ENCODE measurements at places on chromosomes 13 and 19. TPM values are rescaled to one million over a fixed set of nuclear protein-coding genes. Genes with fewer than 3 reads are reported as not detected.

Gene SLC25A41
- not detected for total RNA-seq

Gene FFAR1
- total RNA-seq = not detected

Gene IGFL3
- total RNA-seq = not detected

Gene NKPD1
- 0.60 TPM for total RNA-seq

Gene MCEMP1
- not detected for total RNA-seq

Gene FARP1
- total RNA-seq = 186 TPM

Gene CEACAM18
- not detected for total RNA-seq

Gene LHB
- not detected for total RNA-seq
